ENCODE measurements at places on chromosomes 4 and X. TPM values are rescaled to one million over a fixed set of nuclear protein-coding genes. Genes with fewer than 3 reads are reported as not detected.

GRCh38 chr4:188722911-188723310, 583.7 kb downstream of the TRIML1 start:
- no peak for DNase-seq

DNA sequence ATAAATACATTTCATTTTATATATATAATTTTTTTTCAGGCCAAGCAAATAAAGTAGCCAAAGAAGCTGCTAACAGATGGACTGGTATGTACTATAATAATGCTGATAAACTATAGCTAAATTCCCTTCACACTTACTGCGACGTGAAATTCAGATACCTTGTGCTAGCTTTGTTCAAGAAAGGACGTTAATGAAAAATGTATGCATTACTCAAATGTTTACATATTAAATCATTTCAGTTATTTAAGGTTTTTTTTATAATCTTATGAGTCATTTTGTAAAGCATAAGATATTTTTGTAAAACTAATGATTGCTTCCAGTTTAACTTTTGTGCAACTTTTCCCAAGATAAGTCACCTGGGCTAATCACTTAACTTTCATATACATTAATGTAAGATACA, 57.2 kb upstream of the TMEM131L start:
- DNase-seq = no peak

DNA sequence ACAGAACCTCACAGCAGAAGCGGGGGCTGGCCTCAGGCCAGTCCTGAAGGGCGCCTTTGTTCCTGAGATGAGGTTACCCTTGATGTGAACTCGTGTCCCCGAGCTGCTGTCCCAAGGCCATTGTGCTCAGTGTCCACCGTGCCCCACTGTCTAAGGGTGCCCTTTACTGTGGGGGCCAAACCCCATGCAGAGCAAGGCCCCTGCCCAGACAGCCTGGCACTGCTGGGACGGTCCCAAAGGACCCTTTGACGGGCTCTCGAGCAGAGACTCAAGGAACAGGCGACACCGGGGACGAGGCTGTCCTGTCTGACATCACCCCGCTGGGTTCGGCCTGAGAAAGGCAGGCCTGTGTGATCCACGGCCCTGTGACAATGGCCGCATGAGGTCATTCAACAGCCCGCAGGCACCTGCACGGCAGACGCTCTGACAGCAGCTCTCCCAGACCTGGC, 100.6 kb downstream of the ABLIM2 start:
- no peak for DNase-seq

The ARHGEF9 gene
- 3.8 TPM for total RNA-seq

DNA sequence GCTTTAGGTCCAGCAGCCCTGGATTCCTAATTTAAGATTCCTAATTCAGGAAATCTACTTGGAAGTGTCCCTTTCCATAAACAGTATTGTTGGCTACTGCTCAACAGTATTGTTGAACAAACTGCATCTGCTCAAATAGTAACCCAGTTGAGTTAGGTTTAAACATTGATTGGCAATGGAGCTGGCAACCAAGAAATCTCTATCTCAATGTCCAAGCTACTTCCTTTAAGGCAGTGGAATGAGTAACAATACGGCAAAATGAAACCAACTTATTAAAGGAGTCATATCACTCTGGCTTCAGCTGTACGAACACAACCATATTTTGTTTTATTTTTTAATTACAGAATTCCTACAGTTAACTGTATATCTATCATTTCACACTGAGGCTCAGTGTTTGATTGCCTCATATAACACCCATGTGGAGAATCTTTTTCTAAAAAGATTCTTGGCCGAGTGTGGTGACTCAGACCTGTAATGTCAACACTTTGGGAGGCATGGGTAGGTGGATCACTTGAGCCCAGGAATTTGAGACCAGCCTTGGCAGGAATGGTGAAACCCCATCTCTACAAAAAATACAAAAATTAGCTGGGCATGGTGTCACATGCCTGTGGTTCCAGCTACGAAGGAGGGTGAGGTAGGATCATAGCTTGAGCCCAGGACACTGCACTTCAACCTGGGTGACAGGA, 71.7 kb upstream of the IL13RA1 start:
- DNase-seq = no peak

The CCKAR gene
- total RNA-seq = not detected

GRCh38 chr4:67576538-67576937, 18.0 kb downstream of the STAP1 start:
- no peak for DNase-seq

- no peak for DNase-seq
These were observed 24.7 kb downstream of the OFD1 start for GRCh38 chrX:13759152-13759718.

- DNase-seq = peak; percentile 62
These were observed 72.5 kb downstream of the RAPGEF2 start for GRCh38 chr4:159175085-159175988.

The CD40LG gene
- total RNA-seq = 0.25 TPM

DNA sequence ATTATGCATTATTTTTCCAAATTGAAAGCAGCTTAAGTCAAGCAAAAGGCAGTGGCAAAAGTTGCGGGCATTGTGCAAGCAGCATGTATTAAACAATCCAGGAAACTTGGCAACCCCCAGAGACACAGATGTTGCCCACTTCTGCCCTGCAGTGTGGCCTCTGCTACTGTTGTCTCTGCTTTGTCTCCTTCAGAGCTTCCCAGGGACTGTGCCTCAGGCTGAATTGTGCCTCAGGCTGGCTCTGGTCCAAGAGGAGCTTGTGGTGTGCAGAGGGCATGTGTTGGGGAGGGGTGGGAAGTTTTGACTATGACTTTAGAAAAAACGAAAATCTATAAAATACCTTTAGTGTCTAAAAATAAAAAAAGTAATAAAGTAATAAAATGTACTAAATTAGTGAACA, 201.4 kb downstream of the CCSER1 start:
- DNase-seq = no peak

DNA sequence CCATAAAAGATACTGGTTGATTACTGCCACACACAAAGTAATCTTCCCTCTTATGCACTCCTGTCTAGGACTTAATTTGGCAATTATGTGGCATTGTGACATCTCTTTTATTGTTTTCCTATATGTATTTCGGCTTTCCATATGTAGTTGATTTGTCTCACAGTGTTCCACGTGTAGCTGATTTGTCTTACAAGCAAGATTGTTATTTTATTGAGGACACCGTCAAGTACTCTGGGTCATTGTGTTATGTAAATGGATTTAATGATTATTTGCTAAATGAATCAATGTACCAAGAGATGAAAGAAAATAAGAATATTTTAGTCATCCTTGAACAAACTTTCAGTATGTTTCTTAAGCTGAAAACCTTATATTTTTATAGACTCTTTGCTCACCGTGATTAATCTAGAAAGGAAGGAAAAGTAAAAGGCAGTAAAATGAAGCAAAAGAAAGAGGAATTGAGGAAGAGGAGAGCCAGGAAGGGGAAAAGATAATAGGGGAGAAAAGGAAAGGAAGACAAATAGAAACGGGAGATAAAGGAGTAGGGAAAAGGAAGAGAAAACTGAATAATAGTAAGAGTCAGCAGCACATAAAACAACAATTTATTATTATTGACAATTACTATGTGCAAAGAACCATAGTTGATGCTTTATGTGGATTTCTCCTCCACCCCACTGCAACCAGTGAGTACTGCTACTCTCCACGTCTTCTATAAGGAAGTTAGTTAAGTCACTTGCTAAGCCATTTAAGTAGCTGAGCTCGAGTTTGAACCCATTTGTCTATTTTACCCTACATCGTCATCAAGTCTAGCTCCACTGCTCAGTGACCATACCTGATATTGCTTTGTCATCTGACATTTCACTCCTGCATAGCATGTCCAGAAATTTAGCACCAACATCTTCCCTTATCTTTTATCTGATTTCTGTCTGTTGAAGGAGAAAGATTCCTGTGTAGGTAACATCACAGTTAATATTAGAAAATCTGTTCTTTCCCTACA, 336.5 kb downstream of the BMPR1B start:
- no peak for DNase-seq

DNA sequence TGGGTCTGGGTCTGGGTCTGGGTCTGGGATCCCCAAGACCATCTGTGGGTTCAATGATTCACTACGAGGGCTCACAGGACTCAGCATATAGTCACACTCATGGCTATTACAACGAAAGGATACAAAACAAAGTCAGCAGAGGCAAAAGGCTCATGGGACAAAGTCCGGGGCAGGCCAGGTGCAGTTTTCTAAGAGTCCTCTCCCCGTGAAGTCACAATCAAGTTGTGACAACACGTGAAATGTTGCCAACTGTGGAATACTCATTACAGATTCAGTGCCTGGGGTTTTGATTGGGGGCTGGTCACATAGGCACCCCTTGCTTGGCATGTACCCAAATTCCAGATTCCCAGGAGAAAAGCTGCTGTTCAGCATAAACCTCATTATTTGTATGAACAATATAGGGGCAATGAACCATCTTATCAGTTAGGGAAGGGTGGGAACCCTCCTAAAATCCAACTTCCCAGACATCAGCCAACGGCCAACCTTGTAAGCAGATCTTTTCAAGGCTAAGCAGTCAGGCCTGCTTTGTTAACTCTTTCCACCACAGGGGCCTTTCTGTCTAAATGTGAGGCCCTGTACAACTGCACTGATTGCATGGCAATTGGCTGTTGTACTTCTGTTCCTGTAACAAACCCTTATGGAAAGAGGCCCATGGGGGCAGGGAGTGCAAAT, 58.2 kb upstream of the DIPK2B start:
- no peak for DNase-seq

DNA sequence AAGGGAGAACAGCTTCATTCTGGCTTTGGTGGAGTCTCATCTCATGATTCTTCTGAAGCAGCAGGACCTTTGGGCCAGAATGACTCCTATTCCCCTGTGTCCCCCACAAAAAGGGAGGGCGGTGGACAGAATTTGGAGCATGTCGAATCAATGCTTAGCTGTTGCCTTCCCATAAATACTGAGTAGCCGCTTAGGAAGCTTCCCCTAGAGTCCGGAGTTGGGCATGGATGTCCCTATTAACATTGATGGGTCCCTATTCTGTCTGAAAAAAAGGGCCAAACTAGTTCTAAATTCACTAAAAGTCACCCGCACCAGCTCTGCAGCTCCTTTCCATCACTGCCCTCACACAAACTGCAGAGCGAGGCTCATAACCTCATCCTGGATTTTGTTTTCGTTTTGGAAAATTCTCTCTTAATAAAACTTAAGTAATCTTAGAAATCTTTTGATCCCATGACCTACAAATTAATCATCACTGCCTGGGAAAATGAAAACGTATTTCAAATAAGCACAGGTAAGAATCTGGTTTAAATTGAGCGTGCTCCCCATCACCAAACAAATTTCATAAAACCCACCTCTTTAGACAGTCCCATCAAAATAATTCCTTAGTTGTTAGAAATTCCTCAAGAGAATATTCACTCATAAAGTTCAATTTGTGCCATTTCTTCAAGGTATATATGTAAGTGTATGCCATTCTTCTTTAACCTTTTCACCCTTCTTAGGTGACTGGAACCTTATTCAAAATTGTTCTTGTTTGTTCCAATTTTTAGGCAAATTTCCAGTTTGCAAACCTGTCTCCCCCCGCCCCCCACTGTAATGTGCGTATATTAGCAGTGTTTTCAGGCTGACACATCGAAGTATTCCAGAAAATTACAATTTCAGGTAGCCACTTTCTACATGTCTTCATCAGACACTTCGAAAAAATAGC, 53.3 kb upstream of the NKAP start:
- DNase-seq = no peak

- no peak for DNase-seq
These were observed 37.8 kb downstream of the SPCS3 start for GRCh38 chr4:176357359-176358082.

DNA sequence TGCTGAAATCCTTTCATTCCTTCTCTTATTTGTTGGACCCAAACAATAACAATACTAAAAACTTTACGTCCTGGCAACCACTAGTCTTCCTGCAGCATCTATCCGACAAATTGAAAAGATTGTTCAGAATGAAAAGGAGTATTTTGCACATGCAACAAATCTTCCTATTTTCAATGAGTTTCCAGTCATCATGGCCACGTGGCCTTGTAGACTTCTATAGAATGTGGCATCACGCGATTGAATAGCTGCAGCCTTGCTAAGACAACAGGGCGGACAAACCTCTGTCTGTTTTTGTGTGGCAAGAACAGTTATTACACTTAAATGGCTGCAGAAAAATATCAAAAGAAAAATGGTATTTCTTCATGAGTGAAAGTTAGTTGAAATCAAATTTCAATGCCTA, 297.9 kb upstream of the LCORL start:
- DNase-seq = no peak

The ADAM29 gene
- not detected for total RNA-seq

DNA sequence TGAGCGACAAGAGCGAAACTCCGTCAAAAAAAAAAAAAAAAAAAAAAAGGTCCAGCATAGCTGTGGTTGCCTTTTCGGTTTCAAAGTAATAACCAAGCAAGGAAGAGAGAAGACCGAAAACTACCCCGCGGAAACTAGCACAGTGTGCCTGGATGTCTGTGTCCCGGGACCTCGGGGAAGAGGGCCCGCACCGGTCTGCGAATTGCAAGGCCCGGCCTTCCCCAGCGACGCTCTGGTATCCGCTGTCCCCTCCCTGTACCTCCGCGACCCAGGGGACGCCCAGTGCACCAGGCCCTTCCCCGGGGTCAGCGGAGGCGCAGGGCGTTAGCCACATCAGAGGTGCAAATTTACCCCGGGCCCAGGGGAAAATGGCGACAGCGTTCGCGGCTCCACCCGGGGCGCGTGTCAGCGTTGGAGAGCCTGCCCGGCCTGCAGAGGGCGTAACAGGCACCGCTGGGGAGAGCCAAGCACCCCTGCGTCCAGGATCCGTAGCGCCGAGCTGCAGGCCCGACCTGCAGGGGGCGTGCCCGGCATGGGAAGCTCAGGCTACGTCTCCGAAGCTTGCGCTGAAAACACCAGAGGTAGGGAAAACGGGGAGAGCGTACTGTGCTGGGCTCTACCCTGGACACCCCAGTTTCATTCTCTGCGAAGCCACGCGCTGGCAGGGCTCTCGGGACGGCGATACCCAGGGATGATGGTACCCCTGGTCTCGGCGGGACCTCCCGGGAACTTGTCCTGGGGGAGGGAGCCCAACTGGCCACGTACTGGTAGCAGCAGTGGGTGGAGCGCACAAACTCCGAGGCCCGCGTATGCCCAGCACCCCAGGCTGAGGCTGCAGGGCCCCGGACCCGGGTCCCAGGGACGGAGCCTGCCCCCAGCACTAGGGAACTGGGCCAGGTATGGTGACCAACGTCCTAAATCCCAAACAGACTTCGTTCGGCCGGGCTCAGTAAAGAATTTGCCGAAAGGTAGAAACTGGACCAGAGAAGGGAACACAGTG, 16.2 kb downstream of the NKX6-1 start:
- no peak for DNase-seq

DNA sequence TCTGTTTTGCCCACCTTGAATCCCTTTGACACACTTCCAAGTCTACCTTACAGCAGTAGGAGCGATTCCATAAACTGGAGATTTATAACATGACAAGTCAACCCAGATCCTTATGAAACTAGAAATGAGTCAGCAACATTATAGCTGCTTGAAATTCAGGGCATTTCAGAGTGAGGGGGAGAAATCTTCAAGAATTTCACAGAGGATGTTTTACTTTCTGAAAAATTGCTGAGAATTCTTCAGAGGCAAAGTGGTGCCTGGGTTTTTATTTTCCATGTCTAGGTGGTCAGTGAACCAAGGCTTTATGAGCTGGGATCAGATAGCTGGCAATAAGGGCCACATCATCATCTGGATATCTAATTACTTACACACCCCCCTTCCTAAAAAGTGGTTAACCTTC, 119.8 kb downstream of the PPARGC1A start:
- no peak for DNase-seq

- no peak for DNase-seq
These were observed 259.2 kb downstream of the GPC3 start for GRCh38 chrX:133726211-133726630.

The MAGEA2 gene
- not detected for total RNA-seq

The KLHL13 gene
- 4.5 TPM for total RNA-seq

- no peak for DNase-seq
These were observed 22.4 kb downstream of the TMEM33 start for GRCh38 chr4:41957634-41958033.
